Stimulated activated CD4-positive, alpha-beta T cell treated with anti-CD3 and anti-CD28 coated beads, TNF-alpha, amount 100 ng/mL, for 48 hours (primary cell): ENCODE measurements at places on chromosomes 2 and 18.

GRCh38 chr2:36789181-36789804 is 92.8 kb downstream of the VIT start:
- no peak for DNase-seq

- DNase-seq, result no peak
Measured at GRCh38 chr2:168217920-168218319, 29.5 kb downstream of the STK39 start.

DNA sequence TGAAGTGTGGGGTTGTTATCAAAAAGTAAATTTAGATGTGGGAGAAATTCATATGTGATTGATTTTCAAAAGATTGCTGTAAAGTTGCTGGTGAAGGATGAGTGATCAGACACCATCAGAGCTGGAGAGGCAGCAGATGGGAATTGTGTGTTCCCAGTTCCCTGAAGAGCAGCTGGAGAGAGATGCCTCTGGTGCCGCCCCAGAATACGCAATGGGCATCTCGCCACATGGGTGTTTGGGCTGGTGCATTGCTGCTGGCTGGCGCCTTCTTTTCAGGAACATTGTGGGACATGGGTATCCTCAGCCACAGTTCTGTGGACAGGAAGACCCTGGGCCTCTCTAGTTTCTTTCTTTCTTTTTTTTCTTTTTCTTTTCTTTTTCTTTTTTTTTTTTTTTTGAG is 11.9 kb downstream of the ATG4B start:
- no peak for DNase-seq

DNA sequence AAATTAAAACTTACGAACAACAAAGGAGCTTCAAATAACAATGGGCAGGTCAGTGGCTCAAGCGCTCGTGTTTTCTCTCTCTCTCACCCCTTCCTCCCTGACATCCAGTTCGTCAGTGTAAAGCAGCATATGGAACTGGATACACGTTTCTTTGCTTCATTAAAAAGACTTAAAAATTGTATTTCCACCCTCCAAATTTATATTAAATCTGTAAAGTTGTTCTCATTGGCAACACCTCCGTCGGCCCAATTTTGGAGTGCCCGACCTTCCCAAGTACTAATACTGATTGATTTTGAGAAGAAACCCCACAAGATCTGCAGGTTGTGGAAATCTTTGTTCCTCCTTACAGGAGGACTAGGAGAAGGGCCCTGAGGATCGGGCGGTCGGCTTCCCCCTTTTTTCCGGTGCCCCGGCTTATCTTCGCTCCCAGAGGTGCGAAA is 2.2 kb downstream of the TBR1 start:
- no peak for DNase-seq

GRCh38 chr2:132904142-132904842 is 234.3 kb upstream of the LYPD1 start:
- DNase-seq, result no peak

DNA sequence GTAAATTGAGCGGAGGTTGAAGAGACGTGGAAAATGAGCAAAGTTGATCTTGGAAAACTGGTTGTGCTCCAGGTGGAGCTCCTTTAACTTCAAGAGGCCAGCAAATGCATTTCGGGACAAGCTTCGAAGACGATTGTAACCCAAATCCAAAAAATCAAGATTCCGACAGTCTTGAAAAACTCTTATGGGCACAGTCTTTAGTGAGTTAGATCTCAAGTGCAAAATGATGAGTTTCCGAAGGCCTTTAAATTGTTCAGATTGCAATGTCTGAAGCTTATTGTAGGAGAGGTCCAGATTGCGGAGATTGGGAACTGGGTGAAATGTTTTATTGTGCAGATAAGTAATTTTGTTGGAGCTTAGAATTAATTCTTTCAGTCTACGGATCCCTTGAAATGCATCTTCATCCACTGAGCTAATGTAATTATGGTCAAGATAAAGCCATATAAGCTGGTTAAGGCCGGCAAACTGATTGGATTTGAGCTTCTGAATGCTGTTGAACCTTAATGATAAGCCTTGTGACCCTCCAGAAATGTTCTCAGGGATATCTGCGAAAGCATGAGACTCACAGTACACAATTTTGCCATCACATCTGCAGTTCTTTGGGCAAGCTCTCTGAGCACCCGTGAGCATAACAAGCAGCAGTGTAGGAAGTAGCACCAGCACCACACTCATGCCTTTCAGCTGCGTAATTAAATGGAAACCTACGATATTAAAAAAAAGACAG is 2.9 kb downstream of the LRRTM4 start:
- no peak for DNase-seq

- DNase-seq, result no peak
Measured at GRCh38 chr2:209331291-209331844, 92.5 kb upstream of the MAP2 start.

DNA sequence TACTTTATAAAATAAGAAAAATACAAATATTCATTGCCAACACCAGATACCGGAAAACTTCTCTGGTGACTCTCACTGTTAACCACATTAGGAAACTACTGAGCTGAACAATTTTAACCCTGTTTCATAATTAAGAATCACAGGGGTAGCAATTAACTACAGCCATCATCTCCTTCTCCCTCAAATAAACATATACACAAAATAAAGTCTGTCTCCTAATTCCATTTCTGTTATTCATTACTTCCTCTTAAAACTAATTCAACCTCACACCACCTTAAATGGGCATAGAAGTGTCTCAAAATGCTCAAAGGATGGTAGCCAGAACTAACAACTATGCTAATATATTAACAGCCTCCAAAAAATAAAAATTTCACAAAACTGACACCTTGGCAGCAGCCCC is 60.7 kb downstream of the ACVR1 start:
- no peak for DNase-seq

DNA sequence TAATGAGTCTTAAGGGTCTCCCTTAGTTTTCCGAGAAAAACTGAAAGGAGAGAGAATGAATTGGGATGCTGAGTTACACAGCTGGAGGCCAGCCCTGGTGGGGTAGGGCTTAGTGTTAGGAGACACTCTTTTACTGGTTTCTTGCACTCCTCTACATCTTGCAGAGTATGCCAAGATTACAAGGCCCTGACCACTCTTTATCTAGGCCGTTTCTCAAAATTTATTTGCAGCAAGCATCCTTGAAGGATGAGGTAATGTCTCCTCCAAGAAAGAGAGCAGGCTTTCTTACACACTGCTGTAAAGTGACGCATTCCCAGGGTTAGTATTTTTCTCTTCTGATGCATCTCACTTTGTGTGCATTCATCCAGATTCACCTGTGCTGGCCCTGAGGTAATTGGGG is 166.2 kb downstream of the TDRD15 start:
- DNase-seq, result no peak

DNA sequence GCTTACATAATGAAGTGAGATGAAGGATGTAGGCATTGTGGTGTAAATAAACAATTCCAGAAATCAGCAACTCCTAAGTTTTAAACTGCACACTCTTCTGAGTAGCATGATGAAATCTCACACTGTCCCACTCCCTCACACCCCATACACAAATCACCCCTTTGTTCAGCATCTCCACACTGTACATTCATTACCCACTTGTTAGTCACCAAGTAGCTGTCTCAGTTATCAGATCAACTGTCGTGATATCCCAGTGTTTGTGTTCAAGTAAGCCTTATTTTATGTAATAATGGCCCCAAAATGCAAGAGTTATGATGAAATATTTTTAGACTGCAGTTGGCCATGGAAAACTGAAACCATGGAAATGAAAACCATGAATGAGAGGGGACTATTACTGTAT is 135.7 kb downstream of the GRB14 start:
- DNase-seq, result no peak

DNA sequence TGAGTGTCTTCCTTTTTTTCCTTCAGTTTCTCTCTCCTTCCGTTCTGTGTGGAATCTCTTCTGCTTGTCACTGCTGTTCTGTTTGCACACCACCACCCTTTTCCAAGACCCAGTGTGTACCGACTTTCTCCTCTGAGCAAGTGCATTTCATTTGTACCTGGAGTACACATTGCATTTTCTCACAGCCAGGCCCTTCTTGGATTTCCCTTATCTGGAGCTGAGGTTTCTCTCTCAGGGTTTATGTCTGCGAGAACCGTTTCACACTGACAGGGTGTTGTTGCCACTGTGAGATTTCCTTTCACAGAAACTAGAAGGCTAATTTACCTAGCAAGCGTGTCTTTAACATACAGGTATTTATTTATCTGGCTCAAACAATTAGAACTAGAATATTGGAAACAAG is 26.2 kb downstream of the NCOA1 start:
- DNase-seq, result no peak
